CD4-positive, alpha-beta T cell treated with Interleukin-6 at 100 ng/mL for 8 hours (primary cell): ENCODE measurements at places on chromosomes 6 and 20.

DNA sequence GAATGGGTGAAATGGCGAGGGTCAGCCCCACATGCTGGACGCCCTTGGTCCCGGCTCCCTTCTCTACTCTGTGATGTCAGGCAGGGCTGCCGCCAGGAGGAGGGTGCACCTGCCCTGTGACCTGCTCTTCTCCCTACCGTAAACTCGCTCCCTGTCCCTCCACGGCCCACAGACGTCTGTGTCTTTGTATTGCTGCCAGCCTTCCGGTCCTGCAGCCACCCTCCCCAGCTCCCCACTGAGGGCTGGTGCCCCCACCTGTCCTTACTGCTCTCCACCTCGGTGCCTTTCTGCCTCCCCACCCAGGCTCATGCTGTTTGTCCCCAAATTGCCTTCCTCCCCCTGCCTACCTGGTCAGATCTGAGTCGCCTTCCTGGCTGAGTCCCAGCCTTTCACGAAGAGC, 4.1 kb upstream of the CCR6 start:
- no peak for DNase-seq

GRCh38 chr20:11850901-11851300, 66.8 kb upstream of the BTBD3 start:
- DNase-seq = no peak

GRCh38 chr6:22333802-22334201, 37.0 kb upstream of the PRL start:
- DNase-seq = no peak

DNA sequence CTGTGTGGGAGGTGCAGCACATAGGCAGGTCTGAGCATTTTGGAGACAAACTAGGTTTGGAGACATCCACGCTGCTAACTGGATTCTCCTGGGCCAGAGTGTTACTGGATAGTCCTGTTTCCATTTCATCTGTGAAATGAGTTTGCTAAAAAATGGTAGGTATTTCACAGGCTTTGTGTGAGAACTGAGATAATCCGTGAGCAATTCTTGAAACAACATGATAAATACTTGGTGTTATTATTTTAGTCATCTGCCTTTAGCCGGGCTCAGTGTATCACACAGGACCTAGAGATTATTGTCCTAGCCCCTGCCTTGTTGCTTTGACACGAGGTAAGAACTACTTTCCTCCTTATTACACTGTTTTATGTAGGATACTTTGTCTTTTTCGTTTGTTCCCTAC, 63.0 kb downstream of the PRR18 start:
- no peak for DNase-seq

GRCh38 chr6:168018664-168019063, 21.2 kb downstream of the KIF25 start:
- DNase-seq = no peak

DNA sequence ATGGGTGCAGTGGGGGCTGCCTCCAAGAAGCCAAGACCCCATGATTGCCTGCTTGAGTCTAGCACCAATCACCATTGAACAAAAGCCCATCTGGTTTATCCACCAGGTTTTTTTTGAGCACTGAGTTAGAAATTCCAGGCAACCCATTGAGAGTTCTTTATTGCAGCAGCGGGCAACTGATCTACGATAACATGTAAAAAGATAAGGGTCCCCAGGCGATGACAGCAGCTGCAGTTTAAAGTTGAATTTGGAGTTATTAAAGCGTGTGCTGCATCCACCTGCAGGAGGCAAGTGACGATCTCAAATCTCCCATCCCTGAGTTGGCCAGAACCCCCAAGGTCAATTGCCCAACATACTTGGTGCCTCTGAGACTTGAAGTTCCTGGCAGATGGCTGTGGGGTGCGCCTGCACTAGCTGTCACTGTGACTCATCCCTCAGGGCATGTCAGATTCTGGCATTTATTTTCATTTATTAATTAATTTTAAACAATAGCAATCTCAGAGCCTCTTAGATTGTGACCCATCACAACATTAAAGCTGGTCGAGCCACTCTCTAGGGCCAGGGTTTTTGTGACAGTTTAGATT, 290.4 kb upstream of the SULF2 start:
- no peak for DNase-seq

GRCh38 chr6:108955329-108955949, 107.2 kb downstream of the ARMC2 start:
- no peak for DNase-seq

- DNase-seq = no peak
Observed at GRCh38 chr6:111624401-111625098, 18.9 kb upstream of the TRAF3IP2 start.

GRCh38 chr6:6795393-6795792, 206.9 kb downstream of the LY86 start:
- DNase-seq = no peak

- DNase-seq = no peak
Observed at GRCh38 chr6:33719326-33719987, 8.0 kb upstream of the UQCC2 start.

GRCh38 chr20:12617076-12617475, 391.7 kb upstream of the SPTLC3 start:
- no peak for DNase-seq

DNA sequence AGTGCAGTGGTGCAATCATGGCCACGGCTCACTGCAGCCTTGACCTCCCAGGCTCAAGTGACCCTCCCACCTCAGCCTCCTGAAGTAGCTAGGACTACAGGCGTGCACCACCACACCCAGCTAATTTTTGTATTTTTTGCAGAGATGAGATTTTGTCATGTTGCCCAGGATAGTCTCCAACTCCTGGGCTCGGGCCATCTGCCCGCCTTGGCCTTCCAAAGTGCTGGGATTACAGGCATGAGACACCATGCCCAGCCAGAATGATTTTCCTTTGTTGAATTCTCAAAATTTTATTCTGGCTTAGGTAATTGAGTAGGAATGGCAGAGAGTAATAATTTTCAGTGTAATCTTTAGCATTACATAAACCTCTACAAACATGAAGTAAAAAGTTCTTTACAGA, 37.1 kb downstream of the SLC16A10 start:
- no peak for DNase-seq

- DNase-seq = no peak
Observed at GRCh38 chr6:31020057-31020456, 9.8 kb downstream of the MUC22 start.

DNA sequence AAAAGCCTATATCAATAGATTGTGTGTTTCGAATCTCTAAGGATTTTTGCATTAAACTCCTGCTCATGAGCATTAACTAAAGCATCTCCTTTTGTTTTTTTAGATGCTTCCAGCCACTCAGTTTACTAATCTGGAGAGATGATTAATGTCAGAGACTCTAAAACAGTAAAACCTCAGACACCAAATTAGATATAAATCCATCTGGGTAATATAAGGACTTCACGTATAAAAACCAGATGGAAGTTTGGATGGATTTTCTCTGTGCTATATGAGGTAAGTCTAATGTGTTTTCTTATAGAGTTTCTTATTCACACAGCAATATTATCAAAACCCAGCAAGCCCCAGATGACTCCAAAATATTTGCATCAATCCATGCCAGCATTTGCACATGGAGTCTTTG, 137.2 kb downstream of the SYNE1 start:
- DNase-seq = no peak

DNA sequence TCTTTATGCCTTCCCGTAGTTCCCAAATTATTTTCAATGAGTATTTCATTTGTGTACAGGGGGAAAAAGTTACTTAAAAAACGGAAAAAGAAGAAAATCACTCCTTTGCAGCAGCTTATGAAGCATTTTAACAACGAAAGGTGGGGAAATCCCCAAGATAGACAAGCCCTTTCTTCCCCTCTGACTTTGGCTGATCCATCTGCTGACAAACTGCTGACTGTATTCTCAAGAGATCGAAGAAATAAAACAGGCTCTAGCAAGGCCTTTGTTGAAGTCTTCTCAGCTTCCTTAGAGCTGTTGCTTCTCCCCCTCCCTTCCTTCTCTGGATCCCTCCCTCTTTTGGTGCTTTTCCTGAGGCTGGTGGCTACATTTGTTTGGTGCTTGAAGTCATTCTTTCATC, 325.2 kb downstream of the NRN1 start:
- no peak for DNase-seq

GRCh38 chr6:11668455-11668854, 110.1 kb downstream of the ADTRP start:
- DNase-seq = no peak

DNA sequence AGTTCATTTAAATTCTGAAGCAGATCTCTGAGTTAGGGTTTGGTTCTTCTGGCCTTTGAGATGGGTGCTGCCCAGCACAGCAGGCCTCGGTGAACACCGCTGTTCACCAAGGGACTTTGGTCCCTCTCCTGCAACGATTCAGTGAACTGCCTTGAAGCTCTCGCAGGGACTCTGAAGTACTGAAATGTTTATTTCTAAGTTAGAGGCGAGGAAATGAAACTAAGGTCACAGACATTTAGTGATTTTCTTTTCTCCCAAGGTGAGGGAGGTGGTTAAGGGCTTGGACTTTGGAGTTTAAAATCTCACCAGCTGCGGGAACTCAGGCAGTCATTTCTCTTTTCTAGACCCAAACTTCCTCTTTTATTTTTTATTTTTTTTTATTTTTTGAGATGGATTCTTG, 26.2 kb downstream of the E2F3 start:
- DNase-seq = no peak

- peak; percentile 22 for DNase-seq
Observed at GRCh38 chr6:17633465-17634188, 33.5 kb downstream of the FAM8A1 start.

- no peak for DNase-seq
Observed at GRCh38 chr6:33958526-33959328, 154.9 kb upstream of the MLN start.

GRCh38 chr6:166766769-166767168, 139.7 kb upstream of the RPS6KA2 start:
- no peak for DNase-seq

GRCh38 chr6:159615918-159616317, 77.1 kb downstream of the SOD2 start:
- DNase-seq = no peak

DNA sequence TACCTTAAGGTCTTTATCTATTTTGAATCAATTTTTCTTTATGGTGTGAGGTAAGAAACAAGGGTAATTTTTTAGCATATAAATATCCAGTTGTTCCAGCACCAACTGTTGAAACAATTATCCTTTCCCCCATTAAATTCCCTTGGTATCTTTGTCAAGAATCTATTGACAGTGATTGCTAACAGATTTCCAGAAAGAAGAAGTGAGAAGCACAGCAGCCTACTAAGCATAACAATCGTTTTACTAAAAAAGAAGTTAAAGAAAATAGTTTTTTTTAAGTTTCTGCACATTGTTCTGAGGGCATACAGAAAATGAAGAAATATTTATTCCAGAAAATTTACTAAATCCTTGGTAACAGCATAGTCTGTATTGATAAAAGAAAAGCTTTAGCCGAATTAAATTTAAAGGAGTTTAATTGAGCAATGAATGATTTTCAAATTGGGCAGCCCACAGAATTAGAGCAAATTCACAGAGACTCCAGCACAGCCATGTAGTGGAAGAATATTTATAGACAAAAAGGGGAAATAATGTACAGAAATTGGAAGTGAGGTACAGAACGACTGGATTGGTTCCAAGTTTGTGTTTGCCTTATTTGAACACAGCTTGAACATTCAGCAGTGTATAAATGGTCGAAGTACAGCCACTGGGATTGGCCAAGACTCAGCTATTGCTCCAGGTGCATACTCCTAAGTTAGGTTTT, 97.9 kb upstream of the UST start:
- no peak for DNase-seq

- DNase-seq = no peak
Observed at GRCh38 chr6:10999994-11000393, 44.1 kb downstream of the ELOVL2 start.

DNA sequence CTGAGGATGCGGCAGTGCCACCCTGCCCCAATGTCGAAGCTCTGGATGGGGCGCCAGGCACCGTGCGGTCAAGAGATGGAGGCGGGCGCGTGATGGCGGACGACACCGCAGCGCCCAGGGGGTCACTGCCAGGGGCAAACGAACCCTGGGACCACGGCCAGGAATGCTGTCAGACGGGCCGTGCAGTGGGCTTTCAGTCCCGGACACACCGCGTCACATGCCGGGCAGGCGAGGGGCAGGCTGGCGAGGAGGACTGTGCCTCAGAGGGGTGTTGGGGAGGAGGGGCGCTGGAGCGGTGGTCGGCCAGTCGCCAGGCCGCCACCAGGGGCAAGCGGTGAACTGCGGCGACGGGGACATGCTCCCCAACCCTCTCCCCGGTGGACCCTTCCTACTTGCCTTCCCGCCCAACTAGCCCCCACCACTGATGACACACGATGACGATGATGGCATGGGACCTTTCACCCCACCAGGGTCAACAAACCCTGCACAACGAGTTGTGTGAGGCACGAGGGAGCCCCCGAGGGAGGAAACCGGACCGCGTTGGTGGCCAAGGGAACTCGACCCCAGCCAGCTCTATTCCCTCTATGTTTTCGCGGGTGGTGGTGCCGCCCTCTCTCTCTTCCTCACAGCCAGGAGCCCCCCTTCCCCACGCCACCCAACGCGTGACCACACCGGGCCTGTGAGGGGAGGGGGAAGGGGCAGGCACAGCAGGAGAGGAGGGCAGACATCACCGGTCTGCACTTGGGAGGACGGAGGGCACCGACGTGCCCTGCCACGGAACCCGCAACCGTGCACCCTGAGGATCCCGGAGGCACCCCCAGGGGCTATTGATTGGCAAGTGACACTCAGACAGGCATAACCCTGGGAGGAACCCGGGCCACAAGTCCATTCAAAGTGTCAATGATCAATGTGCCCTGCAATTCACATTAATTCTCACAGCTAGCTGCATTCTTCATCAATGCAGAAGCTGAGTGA, 1960.9 kb upstream of the DEFB115 start:
- DNase-seq = no peak

- no peak for DNase-seq
Observed at GRCh38 chr6:156199182-156199581, 578.0 kb upstream of the ARID1B start.

DNA sequence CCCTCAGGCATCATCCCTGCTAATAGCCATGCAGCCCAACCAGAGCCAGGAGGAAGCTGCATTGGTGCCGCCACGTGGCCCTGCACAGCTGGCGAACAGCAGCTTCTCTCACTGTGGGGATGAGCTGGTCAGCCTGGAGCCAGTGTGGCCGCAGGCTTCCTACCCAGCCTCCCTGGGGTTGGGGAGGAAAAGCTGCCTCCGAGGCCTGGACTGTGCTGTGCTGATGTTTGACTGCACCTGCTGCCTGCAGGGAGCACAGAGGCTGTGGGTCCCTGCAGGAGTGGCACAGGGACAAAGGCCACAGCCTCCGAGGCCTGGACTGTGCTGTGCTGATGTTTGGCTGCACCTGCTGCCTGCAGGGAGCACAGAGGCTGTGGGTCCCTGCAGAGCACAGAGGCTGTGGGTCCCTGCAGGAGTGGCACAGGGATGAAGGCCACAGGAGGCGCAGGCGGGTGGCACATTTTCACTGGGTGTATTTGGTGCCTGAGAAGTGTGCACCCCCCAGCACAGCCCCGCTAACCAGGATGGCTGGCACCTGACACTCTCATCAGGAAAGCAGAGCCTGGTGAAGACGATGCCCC, 83.9 kb downstream of the DLL1 start:
- no peak for DNase-seq

GRCh38 chr20:50014570-50015562, 32.1 kb downstream of the SNAI1 start:
- no peak for DNase-seq

DNA sequence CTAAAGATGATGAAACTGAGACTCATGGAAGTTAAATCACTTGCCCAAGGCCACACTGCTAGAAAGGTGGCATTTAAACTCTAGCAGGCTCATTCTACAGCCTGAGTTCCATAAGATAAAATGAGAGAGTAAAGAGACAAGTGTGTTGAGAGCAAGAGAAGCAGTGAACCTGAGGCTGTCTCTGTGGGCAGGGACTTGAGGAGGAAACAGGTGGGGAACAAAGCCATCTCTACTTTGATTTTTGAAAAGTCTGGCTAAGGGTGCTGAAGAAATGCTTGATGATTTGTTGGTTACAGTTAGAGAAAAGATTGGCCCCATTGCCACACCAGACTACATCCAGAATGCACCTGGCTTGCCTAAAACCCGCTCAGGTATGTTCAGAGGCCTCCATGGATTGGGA, 29.0 kb downstream of the GSS start:
- no peak for DNase-seq
